ENCODE measurements at places on chromosomes 4 and X.

GRCh38 chr4:22430626-22431025 lies 85.2 kb downstream of the ADGRA3 start:
- DNase-seq = no peak

DNA sequence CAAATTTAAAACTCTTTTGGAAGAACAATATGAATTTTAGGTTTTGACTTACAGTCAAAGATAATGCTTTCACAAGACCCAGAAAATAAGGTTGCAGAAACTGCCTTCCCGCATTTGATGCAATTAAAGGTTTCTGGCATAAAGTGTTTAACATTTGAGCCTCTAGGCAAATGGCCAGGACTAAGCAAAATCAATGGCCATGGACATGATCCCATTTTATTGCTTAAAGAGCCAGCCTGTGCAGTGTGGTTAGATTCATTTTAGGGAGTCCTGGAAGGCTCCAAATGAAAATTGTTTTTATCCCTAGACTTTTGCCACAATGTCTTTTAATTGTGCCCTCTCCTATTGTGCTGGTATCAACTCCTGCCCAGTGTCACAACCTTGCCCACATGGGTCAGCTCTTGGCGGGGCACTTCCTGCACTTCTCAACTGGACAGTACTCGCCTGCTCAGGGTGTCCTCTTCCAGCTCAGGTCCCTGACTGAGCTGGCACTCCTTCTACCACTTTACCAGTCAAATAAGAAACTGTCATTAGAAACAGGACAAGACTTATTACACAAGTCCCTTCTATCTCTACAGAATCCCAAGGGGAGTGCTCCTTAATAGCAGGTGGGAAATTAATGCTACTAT lies 208.4 kb upstream of the NPY2R start:
- peak; percentile 54 for DNase-seq

DNA sequence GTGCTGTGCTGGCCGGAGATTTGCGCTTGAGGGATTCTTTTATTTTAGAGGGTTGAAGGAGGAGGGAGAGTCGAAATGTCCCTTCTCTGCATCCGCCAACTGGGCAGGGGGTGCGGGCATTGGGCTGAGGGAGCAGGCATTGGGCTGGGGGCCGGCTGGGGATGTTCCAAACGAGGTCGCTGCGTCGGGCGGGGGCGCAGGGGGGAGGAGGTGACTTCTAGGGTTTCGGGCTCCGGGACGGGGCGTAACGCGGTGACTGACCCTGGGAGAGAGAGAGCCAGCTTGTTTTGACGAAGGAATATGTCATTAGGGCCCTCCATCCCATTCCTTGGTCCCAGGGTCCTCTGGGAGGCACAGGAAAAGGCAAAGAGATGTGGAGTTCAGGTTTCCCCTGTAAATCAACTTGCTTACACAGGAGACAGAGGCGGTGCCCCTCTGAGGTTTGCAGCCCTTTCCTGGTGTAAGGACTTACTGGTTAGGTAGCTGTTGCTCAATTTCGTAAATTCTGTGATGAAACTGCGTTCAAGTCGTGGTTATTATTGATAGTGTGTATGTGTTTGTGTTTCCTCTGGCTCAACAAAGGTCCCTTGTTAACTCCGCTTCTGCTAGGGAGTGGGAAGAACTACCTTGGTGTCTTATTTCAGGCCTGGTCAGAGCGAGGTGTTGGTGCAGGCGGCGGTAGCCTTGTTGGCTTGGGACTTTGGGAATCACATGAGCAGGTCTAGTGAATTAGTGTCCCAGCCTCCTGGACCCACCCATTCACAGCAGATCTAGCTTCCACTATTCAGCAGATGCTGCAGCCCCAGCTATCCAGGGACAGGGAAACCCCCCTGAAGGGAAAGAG lies 716 bp downstream of the FHIP1A start:
- peak; percentile 12 for DNase-seq

DNA sequence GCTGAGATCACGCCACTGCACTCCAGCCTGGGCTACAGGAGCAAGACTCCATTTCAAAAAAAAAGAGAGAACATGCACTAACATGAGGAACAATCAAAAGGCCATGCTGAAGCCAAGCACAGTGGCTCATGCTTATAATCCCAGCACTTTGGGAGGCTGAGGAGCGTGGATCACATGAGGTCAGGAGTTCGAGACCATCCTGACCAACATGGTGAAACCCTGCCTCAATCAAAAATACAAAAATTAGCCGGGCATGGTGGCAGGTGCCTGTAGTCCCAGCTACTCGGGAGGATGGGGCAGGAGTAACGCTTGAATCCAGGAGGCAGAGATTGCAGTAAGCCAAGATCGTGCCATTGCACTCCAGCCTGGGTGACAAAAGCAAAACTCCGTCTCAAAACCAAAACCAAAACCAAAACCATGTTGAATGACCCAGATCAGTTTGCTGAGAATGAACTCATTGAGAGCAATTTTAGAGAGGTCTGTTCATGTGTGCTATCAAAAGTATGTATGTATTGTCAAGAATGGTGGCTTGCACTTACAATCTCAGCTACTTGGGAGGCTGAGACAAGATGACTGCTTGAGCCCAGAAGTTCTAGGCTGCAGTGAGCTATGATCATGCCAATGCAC lies 44.8 kb downstream of the PDS5A start:
- no peak for DNase-seq

DNA sequence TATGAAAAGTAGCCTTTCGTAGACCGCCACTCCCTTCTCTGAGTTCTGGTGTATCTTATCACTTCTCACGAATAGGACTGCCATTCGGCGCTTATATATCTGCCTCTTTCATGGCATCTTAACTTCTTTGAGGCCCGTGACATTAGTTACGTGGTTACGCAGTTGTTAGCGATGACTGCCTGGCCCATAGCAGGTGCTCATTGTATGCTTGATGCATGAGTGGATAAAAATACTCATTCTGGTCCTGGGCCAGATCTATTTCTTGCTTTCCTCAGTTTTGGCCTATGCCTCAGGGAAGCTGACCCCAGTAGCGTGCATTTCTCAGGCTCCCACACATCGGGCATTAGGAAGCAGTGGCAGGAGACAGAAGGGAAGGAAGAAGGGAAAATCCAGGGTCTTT lies 60.7 kb upstream of the PITX2 start:
- no peak for DNase-seq

DNA sequence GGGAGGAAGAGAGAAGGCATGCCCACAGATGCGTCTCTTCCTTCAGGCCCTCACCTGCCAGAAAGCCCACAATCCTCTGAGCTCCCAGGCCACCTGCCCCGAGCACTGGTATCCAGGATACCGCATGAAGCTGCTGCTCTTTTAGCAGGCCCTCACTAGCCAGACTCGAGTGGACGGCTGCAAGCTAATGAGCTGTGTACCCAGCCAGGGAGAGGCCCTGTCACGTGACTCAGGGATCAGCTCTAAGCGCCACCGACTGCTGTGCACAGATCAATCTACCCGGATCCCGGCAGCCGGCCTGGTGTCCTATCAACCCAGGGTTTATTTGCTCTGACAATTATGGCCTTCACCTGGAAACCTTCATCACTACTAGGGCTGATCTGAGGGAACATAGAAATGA lies 39.0 kb downstream of the BCOR start:
- no peak for DNase-seq

GRCh38 chrX:16718824-16719333 lies 533 bp upstream of the SYAP1 start:
- no peak for DNase-seq

- no peak for DNase-seq
Observed at GRCh38 chrX:138871739-138872138, 160.2 kb upstream of the FGF13 start.

DNA sequence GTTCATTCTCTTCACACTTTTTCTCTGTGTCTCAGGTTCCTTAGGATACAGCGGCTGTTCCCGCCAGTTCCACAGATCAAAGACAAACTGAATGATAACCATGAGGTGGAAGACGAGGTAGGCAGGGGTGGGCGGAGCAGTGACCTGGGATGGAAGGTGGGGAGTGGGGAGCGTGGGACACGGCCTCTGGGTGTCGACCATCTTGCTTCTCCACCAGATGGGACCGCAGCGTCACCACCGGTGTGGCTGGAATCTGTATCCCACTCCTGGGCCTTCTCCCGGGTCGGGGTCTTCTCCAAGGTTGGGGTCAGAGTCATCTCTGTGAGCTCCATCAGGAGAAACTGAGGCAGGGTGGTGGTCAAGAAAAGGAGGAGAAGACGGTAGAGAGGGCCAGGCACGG lies 31.2 kb upstream of the IL3RA start:
- DNase-seq = no peak

DNA sequence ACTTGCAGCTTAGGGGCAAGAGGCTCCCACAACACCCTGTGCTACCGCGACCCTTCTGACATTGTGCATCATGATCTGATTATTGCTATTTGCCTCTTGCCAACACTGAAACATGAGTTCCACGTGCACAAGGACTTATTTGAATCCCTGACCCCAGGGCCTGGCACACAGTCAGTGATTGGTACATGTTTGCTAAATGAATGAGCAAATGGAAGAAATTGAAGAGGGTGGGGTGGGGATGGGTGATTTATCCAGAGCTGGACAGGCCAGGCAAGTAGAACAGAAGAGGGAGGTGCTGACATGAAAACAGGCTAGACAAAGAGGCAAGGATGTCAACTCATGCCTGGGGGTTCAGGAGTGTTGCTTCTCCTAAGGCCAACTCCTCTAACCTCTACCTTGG lies 24.9 kb upstream of the RPL39 start:
- peak; percentile 14 for DNase-seq

GRCh38 chrX:148930206-148930729 lies 429.9 kb downstream of the AFF2 start:
- no peak for DNase-seq

DNA sequence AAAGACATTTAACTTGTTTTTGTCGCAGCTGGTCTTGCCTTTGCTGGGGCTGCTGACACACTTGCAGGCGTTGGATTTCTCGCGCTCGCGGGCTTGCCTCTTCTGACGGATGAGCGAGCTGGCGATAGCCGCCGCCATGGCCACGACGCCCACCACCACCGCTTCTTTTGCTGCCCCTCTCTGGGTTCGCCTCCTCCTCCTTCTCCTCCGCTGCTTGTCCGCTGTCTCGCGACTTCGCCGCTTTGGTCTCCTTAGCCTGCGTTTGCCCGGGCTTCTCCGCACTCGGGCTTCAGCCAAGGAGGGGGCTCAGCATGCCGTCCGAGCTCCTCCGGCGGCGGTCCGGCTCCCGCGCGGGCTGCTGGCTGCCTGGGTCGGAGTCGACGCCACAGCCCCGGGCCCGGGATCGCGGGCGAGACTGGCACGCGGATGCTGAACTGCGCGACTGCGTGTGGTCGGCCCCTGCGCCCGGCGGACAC lies 613 bp downstream of the FGF13 start:
- no peak for DNase-seq

DNA sequence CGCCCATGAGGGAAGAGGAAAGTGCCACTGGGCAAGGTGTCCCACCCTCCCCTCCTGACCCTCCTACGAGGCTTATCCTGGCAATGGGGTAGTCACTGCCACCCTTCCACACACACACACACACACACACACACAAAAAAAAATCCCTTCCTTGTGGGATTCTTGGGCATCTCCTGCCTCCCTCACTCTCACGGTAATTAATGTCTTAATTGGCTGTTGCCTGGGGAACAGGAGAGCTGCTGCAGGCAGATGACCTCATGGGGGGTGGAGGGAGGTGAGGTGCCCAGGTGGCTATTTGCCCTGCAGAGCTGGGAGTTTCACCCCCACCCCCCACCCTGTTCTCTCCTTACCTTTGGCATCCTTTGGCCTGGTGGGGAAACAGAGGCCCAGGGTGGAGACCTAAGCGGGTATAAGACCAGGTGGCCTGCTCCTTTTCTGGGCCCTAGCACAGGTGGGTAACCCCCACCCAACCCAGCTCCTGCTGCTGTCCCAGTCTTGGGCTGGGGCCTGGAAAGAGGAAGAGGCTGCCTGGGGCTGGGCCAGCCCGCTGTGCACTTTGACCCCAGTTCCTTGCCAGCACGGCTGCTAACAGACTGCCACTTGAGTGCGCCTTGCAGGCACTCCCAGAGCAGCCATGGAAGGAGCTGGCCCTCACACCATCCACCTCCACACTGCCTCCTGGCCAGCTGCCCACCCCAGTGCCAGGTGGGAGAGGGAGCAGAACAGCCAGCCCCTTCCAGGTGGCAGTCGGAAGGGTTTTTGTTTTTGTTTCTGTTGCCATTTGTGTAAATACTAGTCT lies 12.6 kb downstream of the EFNB1 start:
- no peak for DNase-seq

GRCh38 chr4:3250438-3250955 lies 1.5 kb downstream of the MSANTD1 start:
- DNase-seq = no peak

- DNase-seq = no peak
Observed at GRCh38 chrX:151177141-151178027, 1.0 kb downstream of the GPR50 start.

- DNase-seq = no peak
Observed at GRCh38 chrX:12975670-12975965, 708 bp downstream of the TMSB4X start.
